Stimulated activated CD4-positive, alpha-beta T cell treated with anti-CD3 and anti-CD28 coated beads, Interleukin-15, amount 100 ng/mL, for 1 hour (primary cell): ENCODE measurements at places on chromosomes 1 and 21.

DNA sequence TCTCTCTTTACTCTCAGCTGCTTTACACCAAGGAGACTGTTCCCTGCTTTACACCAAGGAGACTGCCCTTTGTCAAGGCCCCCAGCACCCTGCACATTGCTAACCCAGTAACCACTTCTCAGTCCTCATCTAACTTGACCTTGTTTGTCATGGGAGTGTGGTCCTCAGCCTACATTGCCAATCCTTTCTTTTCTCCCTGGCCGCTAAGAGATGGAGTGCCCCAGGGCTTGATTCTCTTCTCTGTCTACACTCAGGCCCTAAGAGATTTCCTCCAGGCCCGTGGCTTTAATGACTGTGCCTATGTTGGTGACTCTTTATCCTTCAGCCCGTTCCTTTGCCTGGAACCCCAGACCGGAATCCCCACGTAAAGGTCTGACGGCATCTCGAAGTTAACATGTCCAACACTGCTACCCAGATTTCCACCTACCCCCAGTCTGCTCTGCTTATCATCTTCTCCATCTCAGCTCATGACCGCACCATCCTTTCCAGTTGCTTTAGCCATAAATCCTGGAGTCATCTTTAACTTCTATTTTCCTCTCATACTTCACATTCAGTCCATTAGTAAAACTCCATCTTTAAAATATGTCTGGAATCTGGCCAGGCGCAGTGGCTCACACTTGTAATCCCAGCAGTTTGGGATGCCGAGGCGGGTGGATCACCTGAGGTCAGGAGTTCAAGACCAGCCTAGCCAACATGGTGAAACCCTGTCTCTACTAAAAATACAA, 9.5 kb upstream of the SEMA4A start:
- DNase-seq = no peak

DNA sequence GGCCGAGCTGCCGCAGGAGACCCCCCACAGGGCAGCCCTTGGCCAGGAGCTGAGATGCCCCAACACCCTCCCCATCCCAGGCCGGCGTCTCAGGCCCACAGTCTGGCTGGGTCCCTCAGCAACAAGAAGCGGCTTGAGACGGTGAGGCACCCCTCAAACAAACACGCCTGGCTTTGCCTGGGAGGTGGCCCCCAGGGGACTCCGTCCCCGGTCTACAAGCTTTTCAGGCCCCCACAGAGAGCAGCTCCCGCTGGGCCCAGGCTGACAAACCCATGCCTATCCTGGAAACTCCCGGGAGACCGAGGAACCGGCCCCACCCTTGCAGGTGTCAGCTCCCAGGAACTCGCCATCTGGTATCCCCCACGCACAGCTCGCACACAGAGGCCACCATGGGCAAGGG, 67.0 kb downstream of the ARHGEF16 start:
- DNase-seq = no peak

DNA sequence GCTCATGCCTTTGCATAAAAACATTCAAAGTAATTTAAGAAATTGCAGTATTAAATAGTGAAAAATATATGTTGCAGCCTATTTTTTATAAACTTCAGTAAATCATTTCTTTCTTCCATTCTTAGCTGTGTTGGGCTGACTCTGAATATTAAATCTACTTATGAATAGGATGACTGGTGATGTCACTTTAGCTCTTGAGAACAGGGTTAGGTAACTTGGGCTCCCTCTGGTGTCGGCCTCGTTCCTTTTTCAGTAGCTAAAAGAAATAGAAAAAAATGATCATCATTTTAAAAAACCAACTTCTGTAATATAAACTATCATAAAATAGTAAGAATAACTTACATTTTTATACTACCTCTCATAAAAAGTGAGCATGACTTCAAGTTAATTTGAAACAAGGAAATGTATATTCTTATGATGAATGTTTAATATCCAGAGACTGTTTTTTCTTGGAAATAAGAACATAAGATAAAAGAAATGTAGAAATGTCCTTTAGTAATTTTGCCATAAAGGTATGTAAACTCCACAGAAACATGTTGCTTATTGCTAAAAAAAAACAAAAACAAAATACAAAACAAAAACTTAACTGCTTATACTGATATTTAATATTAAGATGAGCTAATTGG, 26.8 kb upstream of the NCAM2 start:
- DNase-seq = no peak

DNA sequence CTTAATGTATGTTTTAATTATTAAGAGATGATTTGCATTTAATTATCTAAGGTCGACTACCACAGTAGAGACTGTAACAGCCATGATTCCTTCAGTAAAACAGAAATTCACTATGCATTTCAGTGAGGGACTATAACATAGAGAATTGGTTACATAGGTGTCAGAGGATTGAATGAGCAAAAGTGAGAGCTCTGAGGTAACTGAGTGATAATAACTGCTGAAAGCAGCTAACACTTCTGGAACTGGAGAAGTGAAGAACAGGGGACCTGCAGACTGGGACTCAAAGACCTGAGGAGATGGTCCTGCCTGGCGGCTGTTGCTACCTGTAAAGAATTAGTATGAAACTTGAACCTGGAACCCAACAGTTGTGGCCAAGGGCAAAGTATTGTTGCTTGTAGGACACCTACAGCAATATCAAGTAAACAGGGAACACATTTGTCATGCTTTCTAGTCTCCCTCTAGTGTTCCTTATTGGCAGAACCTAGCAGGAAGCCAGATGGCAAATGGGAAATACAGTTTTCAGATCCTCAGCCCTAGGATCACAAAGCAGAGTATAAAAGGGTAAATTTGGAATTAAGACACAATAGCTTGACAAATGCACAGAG, 110.6 kb downstream of the HS2ST1 start:
- DNase-seq = no peak

GRCh38 chr1:101316256-101316655, 79.4 kb downstream of the S1PR1 start:
- DNase-seq = no peak

- no peak for DNase-seq
These were observed 116.4 kb upstream of the FAM78B start for GRCh38 chr1:166283190-166283589.
